ENCODE measurements at places on chromosomes 2 and 18. TPM values are rescaled to one million over a fixed set of nuclear protein-coding genes. Genes with fewer than 3 reads are reported as not detected.

The PLEKHH2 gene
- 2.1 TPM for total RNA-seq

The CHRND gene
- total RNA-seq: 65.1 TPM

The MAB21L4 gene
- not detected for total RNA-seq

The C2orf66 gene
- not detected for total RNA-seq

The DNER gene
- total RNA-seq: 0.41 TPM

The RNU2-63P gene
- not detected for total RNA-seq

The ST8SIA3 gene
- not detected for total RNA-seq

The LRRC30 gene
- 3.9 TPM for total RNA-seq

The IL36RN gene
- total RNA-seq: not detected

The CCDC68 gene
- total RNA-seq: 2.4 TPM

- DNase-seq: no peak
These were observed 17.7 kb upstream of the SERPINB7 start for GRCh38 chr18:63757541-63757940.

DNA sequence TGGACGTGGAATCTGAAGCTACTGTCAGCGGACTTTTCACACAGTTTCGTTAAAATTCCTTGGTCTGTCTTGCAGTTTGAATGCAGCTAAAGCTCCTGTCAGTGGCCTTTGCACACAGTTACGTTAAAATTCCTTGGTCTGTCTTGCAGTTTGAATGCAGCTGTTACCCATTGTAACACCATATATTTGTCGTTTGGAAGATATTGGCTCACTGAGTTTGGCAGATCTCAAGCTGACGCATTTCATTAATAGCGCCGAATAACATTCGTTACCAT, 1.0 kb downstream of the LIMS1 start:
- no peak for DNase-seq

DNA sequence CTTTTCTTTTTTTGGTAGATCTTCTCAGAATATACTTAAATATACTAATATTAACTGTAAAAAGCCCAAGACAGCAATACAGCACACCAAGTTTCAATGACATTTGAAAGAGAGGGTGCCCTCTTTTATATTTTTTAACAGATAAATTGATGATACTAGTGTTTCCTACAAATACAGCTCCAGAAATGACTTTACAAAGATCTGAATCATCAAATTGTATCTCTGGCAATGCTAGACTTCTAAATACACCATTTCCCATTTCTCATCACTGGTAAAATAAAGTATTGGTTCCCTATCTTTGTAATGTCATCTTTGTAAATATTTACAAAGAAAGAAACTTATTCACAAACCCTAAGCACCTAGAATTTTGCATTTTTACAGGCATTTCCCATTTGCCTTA, 281.3 kb downstream of the EXOC6B start:
- DNase-seq: no peak

- no peak for DNase-seq
These were observed 13.4 kb upstream of the PDIA6 start for GRCh38 chr2:10826026-10826425.

GRCh38 chr18:27749194-27749593, 427.7 kb downstream of the CDH2 start:
- DNase-seq: no peak

- no peak for DNase-seq
These were observed 357.9 kb downstream of the THSD7B start for GRCh38 chr2:137123226-137123625.

DNA sequence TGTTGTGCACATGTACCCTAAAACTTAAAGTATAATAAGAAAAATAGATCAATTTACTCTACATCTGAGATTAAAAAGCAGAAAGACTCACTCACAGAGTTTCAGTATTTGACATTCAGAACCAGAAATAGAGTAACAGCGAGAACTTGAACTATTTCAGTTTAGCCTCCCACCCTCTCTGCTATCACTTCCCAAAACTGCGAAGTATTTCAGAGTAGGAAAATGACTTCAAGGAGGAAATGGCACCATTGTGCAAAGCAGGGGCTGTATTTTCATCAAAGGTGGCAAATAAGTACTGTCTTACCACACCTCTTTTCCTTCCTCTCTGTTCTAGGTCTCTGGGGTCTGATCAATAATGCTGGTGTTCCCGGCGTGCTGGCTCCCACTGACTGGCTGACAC, 13.6 kb downstream of the DHRS9 start:
- no peak for DNase-seq

GRCh38 chr2:36336321-36336720, 19.3 kb upstream of the CRIM1 start:
- DNase-seq: no peak

- DNase-seq: no peak
These were observed 124.8 kb downstream of the ZNF516 start for GRCh38 chr18:76370201-76370600.

- no peak for DNase-seq
These were observed 9.9 kb upstream of the AOX1 start for GRCh38 chr2:200575957-200576356.

GRCh38 chr2:219650426-219651248, 23.2 kb downstream of the SLC4A3 start:
- no peak for DNase-seq

DNA sequence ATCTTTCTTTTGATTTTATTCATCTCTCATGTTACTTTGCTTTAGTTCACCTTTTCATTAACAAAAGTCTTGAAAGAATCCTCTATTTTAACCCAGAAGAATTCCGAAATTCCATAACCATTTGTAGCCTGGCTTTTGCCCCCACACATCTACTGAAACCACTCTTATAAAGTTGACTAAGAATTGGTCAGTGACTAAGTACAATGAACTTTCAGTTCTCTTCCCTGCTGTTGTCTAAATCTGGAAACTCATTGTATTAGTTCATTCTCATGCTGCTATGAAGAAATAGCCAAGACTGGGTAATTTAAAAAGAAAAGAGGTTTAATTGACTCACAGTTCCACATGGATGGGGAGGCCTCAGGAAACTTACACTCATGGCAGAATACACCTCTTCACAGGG, 49.9 kb upstream of the PNPT1 start:
- DNase-seq: no peak

DNA sequence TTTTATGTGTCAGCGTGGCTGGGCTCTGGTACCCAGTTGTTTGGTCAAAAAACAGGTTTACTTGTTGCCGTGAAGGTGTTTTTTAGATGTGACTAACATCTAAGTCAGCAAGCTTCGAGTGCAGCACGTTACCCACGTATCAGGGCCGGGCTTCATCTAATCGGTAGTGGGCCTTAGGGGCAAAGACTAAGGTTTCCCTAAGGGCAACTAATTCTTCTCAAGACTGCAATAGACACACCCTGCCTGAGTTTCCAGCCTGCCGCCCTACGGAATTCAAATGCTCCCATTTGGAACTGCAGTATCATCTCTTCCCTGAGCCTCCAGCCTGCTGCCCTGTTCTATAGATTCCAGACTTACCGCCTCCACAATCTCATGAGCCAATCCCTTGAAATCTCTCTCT, 27.7 kb downstream of the FHL2 start:
- no peak for DNase-seq

GRCh38 chr2:189614585-189614984, 34.0 kb upstream of the SLC40A1 start:
- no peak for DNase-seq

- DNase-seq: no peak
These were observed 166.5 kb upstream of the ALPP start for GRCh38 chr2:232211743-232212686.

DNA sequence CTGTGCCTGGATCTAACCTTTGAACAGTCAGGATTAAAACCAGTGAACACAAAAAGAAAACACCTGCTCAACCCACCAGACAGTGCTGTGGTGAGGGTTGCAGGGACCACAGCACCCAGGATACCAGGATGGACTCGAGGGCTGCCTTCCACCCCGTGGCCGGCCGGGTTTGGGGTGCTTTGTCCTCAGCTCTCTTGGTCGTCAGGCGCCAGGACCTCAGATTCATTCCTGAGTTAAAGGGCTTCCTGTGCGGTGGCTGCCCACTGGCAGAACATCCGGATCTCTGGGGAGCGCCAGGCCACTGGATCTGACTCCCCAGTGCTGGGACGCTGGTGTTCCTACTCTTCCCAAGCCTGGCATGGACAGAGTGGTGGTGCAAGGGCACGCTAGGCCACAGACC, 239.8 kb downstream of the TFCP2L1 start:
- DNase-seq: no peak

DNA sequence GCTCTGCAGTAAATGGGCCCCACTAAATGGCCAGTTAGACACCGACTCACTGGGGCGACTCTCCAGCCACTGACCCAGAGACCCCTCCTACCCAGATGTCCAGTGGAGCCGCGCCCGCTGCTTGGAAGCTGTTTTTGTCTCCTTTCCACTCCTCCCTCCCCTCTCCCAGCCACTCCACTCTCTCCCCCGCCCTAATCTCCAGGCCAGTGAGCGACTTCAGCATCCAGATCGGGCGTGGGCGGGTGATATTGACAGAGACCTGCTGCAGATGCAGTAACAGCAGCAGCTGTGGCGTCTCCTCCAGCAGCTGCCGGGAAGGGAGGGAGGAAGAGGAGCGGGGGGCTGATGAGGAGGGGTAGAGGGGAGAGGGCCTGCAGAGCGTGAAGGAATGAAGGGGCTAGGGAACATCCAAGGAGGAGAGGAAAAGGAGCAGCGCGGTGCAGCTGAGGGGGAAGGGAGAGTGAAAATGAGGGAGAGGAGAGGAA, at the start of gene SCN7A:
TSS of gene SCN7A (minus strand) at position 110 of the 485 bp plus-strand sequence. CDS start 16,553 bp downstream, outside the sequence.
- peak; percentile 37 for DNase-seq

GRCh38 chr2:74186038-74186437, 7.4 kb upstream of the MOB1A start:
- DNase-seq: peak; percentile 11

DNA sequence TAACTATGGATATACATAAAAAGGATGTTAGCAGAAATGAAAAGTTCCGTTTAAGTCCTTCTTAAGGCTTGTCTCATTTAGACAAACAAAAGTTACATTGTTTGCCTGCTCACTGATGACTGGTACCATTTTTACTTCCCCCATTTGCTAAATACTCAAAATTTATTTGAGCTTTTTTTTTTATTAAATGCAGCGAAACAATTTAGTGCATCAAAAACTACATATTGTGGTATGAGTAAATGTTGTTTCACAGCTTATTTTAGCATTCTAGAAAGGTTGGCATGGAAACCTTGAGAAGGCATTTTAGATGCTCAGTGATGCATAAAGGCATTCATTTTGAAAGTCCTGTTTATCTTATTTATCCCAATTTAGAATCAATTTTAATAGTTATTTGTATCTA, 100.0 kb downstream of the MAP2 start:
- no peak for DNase-seq

- DNase-seq: no peak
These were observed 2019.4 kb upstream of the PIK3C3 start for GRCh38 chr18:39935598-39935997.

DNA sequence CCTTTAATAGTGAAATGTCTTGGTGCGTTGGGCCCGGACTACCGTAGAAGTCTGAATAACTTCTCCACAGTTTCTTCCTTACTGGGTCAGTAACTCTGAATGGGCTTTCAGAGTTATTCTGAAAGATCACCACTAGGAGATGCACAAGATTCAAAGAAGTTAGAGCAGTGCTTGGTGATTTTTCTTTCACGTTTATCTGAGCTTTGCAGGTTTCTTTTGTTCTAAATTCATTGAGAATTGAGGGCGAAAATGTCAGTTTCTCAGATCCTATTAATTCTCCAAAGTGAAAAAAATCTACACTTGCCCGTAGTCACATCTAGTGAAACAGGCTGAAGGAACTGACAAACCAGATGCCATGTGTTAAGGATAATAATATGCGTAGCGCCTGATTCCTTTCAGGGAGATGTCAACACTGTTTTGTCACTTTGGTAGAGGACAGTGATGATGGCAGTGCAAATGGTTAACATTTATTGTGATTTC, 70.1 kb downstream of the QPCT start:
- DNase-seq: no peak

DNA sequence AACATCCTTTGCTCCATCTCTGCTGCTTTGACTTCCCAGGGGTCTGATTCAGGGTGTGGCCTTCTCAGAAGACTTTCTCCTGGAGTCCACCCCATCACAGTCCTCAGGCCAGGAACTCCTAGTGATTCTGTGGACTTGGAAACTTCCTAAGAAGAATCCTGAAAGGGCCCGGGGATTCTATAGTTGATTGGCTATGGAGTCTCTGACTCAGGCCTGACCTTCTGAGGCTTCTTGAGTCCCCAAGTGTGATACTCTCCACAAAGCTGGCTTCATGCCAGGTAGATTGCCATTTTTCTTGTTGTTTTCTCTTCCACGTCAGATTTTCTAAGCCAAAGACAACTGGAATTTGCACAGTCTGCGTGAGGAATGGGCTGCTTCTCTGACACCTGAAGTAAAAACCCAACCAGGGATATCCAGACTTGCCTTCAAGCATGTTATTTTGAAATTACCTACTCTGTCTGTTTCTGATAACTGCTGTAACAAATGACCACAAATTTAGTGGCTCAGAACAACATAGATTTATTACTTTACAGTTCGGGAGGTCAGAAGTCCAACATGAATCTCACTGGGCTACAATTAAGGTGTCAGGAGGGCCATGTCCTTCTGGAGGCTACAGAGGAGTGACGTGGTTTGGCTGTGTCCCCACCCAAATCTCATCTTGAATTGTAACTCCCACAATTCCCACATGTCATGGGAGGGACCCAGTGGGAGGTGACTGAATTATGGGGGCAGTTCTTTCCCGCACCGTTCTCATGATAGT, 69.3 kb downstream of the ALPK2 start:
- no peak for DNase-seq

GRCh38 chr18:11500153-11501122, 109.0 kb upstream of the SLC35G4 start:
- peak; percentile 84 for DNase-seq

DNA sequence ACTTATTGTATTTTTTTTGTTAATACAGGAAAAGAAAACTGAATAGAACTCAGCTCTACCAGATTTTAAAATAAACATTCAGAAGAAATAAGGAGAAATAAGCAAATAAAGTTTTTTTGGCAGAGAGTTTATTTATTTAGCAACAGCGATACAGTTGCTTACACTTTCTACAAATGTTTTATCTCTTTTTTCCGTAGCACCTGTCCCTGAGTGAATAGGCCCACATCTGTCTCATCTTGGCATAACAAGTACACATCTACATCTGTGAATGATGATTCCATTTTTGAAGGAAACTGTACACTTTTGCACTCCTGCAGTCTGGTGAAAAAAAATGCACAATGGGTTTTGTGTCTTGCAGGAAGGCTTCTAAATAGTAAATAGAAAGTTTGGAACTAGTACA, 783.6 kb upstream of the ZEB2 start:
- no peak for DNase-seq

DNA sequence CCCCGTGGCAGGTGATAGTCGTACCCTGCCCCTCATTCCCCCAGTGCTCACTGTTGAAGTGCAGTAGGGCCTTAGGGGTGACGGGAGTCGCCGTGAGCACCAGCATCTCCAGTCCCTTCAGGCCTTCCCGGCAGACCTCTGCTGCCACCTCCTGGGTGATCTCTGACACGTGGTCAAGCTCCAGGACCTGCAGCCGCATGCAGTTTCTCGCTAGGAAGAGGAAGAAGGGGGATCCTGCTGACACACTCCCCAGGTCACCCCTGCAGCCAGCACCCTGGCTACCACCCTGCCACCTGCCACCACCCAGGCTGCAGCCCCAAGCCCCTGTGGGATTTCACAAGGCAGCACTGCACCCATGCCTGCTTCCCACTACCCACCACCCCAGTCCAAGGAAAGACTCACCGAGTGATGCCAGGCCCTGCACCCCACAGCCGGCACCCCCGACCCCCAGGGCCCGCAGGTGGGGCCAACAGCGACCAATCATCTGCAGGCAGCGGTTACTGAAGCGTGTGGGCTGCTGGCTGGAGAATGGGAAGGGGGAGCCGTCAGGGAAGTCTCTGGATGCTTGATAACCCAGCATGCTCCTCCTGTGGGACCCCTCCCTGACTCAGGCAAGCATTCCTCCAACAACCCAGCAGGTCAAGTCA, 23.8 kb downstream of the FBXO41 start:
- no peak for DNase-seq
